Stimulated activated CD4-positive, alpha-beta T cell treated with anti-CD3 and anti-CD28 coated beads, TNF-alpha, amount 100 ng/mL, for 48 hours (primary cell): ENCODE measurements at places on chromosomes 2 and 18.

GRCh38 chr2:20877960-20878359 lies 55.1 kb upstream of the LDAH start:
- DNase-seq = no peak

DNA sequence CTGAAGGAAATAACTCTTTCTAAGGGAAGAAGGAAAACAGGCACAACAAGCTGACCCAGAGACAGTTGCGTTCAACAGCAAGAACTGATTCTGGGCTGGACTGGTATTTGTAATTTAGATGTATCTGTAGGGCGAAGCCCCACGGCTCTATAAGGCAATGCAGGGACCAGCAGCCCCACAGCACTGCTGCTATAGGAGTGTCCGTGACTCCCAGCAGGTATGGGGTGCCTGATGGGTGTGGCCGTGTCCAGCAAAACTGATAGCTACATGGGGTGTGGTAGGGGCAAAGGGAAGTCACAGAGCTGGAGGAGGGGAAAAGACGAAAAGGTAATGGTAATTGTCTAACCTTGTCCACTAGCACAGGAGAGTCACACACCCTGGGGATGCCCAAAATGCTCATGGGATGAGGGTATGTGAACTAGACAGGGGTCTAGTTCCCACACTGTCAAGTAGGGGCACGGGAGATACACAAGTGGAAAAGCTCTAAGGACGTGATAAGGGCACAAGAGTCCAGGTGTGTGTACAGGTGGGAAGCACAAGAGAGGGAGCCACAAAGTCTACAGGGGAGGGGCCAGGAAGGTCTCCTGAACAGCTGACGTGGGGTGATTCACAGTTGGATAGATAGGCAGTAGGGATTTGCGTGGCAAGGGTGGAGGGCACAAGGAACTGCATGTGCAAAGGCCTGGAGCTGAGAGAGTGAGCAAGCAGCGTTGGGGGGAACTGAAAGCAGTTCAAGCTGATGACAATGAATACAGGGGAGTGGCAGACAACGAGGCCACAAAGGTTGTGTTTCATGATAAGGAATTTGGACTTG lies 48.5 kb upstream of the ASPRV1 start:
- no peak for DNase-seq

DNA sequence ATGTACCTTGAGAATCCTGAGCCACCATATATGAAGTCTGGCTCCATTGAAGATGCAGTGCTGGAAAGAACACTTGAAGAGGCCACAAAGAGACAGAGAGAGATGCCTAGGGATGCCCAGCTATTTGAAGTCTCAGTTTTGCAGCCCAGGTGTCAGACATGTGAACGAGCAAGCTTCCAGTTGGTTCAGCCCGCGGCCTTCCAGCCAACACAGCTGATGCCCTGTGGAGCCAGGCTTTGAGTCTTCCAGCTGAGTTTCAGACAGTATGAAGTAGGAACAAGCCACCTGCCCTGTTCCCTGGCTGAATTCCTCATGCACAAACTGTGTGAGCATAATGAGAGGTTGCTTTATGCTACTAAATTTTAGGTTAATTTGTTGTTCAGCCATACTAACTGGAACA lies 108.8 kb downstream of the SPHKAP start:
- no peak for DNase-seq

- DNase-seq = no peak
These were observed 421.6 kb upstream of the VWC2L start for GRCh38 chr2:213989207-213989606.

DNA sequence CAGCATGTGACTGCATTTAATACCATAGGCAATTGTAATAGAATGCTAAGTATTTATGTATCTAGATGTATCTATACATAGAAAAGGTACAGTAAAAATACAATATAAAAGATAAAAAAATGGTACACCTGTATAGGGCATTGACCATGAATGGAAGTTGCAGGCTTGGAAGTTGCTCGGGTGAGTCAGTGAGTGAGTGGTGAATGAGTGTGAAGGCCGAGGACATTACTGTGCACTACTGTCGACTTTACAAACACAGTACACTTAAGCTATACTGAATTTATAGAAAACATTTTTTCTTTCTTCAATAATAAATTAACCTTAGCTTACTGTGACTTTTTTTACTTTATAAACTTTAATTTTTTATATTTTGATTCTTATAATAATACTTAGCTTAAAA lies 8.9 kb downstream of the DIS3L2 start:
- no peak for DNase-seq

DNA sequence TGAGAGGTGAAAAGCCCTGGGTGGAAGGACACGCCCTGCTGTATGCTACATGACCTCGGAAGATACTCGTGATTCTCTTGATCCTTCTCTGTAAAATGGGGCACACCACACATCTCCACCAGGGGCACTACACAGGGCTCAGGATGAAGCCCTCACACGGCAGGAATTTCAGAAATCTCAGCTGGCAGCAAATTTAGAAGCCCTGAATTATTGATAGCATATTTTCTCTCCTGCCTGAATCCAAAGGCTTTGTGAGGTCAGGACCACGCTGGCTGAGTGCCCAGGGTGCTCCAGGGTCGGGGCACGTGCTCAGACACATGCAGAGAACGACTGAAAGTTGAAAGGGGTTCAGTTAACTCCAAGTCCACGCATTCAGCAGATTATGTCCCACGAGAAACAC lies 42.1 kb upstream of the GALR1 start:
- peak; percentile 23 for DNase-seq

DNA sequence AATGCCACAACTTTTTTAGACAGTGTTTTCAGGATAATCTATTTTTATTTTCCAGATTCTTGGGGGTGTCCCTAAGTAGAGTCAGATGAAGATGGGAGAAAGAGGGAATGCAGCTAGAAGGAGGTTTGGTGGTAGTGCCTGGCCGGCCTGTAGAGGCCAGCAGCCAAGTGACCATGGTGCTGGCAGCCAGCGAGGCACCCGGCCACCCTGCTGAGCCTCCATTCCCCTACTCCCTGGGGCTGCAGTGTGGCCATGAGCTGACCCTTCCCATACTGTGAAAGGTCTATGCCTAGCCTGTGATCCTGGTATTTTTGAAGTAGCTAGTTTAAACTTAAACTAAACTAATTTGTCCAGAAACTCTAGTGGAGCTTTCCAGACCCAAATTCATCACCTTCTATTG lies 268.6 kb downstream of the CYRIA start:
- DNase-seq = no peak

- DNase-seq = no peak
These were observed 533.4 kb downstream of the ERBB4 start for GRCh38 chr2:212005085-212005671.

- no peak for DNase-seq
These were observed 42.9 kb upstream of the SNTG2 start for GRCh38 chr2:907706-908105.
